ENCODE measurements at places on chromosomes 7 and 10.

GRCh38 chr7:99141841-99142726 lies 1.8 kb downstream of the SMURF1 start:
- DNase-seq, result peak; percentile 66

DNA sequence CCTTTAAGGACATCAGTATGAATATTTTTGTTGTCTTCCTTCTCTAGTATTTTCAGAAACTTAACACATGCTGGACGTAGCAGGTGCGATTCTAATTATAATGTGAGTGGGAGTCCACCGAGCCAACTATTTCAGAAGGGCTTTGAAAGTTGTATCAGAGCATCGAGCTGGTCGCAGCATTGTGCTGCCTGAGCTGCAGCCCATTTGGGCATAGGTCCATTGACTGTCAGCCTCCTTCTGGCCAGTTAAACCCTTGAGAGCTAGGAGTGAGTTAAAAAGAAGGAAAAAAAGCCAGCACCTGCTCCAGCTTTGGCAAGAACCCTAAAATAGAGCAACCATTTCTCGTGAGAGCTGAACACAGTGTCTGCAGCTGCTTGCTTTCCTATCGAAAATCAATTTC lies 47.8 kb downstream of the SLC35G1 start:
- no peak for DNase-seq

DNA sequence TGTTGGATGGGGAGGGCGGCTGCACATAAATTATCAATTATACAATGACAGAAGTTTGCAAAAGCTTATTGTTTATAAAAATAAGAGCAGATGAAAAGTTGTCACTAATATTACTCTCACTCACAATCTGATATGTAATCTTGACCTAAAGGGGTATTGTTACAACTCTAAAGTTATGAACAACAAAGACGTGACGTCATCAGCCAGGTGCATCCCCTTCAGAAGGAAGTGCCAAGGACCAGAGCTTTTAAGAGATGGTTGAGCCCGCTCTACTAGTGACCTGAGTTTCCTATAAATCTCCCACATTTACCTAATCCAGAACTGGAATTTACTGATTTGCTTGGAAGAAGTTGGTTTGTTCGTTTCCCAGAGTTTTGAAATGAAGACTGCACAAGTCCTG lies 247.7 kb upstream of the MGMT start:
- no peak for DNase-seq

DNA sequence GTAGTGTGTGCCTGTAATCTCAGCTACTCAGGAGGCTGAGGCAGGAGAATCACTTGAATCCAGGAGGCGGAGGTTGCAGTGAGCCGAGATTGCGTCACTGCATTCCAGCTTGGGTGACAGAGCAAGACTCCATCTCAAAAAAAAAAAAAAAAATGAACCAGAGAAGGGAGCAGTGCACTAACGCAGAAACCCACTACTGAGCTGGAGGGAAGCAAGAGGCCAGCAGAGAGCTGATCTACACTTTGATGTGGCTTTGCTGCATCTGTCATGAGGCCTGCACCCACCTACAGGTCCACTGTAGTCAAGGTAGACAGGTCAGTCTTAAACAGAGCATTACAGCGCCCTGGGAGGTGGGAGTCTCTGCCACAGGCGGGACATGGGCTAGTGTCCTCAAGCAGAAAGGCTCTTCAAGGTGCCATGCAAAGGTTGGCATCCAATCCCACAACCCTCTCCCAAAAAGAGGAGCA lies 30.0 kb downstream of the MAT1A start:
- DNase-seq, result no peak

DNA sequence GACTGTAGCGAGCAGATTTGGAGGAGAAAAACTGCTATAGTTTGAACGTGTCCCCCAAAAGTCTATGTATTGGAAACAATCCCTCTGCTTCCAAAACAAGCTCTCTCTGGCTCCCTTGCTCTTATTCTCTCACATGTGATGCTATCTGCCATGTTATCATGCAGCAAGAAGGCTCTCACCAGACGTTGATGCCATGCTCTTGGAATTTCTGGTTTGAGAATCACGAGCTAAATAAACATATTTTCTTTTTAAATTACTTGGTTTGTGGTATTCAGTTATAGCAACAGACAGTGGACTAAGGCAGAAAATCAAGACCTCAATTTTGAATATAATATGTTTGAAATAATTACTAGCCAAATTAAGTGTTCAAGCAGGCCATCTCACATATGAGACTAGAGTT lies 17.5 kb upstream of the GNAT3 start:
- DNase-seq, result no peak

DNA sequence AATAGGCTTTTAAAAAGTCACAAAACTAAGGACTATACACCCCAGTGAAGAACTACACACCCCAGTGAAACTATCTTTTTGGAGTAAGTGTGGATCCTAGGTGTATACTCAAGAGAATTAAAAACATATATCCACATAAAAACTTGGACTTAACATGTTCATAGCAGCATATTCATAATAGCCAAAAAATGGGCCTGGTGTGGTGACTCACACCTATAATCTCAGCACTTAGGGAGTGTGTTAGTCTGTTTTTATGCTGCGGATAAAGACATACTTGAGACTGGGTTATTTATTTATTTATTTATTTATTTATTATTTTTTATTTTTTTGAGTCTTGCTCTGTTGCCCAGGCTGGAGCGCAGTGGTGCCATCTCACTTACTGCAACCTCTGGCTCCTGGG lies 19.0 kb upstream of the COMTD1 start:
- DNase-seq, result no peak

GRCh38 chr7:92916770-92917224 lies 80.4 kb upstream of the CDK6 start:
- no peak for DNase-seq

DNA sequence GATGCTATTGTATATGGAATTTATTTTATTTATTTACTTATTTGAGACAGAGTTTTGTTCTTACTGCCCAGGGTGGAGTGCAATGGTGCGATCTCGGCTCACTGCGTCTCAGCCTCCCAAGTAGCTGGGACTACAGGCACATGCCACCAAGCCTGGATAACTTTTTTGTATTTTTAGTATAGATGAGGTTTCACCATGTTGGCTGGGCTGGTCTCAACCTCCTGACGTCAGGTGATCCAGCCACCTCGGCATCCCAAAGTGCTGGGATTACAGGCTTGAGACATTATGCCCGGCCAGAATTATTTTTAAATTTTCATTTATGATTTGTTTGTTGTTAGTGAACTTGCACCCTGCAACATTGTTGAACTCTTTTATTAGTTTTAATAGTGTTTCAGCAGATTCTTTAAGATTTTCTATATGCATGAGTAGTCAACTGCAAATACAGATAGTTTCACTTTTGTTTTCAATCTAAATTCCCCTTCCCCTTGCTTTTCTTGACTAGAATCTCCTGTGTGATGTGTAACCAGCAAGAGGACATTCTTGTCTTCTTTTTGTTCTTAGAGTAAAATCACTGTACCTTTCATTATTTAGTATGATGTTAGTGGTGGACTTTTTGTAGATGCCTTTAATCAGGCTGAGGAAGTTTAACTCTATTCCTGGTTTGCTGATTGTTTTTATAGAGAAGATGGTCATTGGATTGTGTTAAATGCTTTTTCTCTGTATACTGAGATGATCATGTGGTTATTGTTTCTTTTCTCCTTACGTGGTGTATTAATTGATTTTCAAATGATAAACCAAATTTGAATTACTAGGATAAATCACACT lies 27.8 kb downstream of the ZNF33A start:
- no peak for DNase-seq

DNA sequence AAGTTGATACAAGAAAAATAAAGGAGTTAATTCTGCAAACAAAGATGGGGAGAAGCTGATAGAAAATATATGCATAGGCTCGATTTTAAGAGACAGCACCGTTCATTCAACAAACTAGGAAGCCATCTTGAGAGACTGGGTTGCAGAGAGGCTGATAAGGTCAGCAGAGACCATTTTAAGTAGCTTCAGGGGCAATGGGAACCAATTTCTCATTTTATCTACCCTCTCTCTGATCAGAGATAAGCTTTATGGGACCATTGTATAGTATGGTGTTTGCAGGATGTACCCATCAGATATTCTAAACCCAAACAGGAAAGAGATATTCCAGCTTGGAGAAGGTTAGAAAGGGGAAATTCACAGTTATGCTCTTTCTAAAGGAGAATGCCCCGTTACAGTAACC lies 499.5 kb downstream of the SORCS3 start:
- DNase-seq, result no peak

All from stimulated activated CD4-positive, alpha-beta T cell treated with anti-CD3 and anti-CD28 coated beads, TNF-alpha, amount 100 ng/mL, for 4 hours (primary cell).